ENCODE measurements at places on chromosomes 4 and X. TPM values are rescaled to one million over a fixed set of nuclear protein-coding genes. Genes with fewer than 3 reads are reported as not detected.

- no peak for DNase-seq
Observed at GRCh38 chr4:72888331-72888730, 181.2 kb downstream of the COX18 start.

The DGKK gene
- 10.4 TPM for polyA plus RNA-seq

The STPG2 gene
- polyA plus RNA-seq, result 0.43 TPM

DNA sequence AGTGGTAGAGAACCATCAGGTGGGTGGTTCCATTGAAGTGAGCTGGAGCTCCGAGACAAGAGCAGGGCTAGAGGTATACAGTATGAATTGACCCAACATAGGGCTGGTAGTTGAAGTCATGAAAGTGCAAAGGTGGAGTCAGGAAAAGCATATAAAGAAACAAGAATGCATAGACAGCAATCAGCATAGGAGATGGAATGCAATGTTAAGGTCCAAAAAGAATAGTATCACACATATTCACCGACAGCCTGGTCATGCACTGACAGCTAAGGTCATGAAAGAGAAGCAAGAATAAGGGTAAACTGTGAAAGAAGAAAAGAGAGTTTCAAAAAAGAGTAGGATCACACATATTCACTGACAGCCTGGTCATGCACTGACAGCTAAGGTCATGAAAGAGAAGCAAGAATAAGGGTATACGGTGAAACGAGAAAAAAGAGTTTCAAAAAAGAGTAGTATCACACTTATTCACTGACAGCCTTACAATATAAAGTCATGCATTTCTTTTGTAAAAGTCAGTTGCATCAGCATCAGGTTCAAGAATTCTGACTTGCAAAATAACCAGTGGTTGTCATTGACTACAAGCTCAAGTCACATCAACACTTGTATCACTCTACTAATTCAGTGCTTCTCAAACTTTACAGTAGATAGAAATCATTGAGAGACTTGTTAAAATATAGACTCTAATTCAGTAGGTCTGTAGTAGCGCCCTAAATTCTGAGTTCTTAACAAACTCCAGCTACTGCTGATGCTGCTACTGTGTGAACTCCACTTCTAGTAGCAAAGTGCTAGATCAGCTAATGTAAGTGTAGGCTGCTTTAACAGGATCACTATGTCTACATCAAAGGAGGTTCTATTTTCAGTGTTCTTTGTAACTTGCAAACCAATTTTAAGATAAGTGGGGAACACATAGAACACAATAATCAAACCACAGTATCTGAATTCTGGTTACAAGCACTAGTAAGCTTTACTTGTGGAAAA lies 221.9 kb downstream of the PDGFC start:
- DNase-seq, result no peak

DNA sequence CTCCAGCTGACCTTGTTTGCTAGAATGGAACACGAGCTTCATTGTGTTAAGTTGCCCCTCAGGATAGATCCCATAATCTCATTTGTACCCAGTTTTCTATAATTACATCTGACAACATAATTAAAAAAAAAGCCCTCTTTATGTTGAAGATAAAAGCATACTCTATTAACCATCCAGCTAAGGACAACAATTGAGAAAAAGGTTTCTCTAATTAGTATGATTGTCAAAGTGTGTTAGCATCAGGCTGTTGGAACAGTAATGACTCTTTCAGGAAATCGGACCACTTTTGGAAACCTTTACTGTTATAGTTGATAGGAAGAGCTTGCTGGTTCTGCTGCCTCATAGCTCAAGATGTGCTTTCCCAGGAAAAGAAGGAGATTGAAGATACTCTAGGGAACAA lies 172.6 kb downstream of the FHIP1A start:
- DNase-seq, result no peak
